ENCODE measurements at places on chromosomes 3 and 15. TPM values are rescaled to one million over a fixed set of nuclear protein-coding genes. Genes with fewer than 3 reads are reported as not detected.

- DNase-seq: no peak
Measured at GRCh38 chr15:45443645-45444044, 65.3 kb upstream of the GATM start.

GRCh38 chr15:56978898-56979662, 60.6 kb downstream of the TCF12 start:
- DNase-seq: no peak

- no peak for DNase-seq
Measured at GRCh38 chr3:42660898-42661297, 7.4 kb downstream of the ZBTB47 start.

SLC22A13 gene
- total RNA-seq: 0.97 TPM

- DNase-seq: no peak
Measured at GRCh38 chr3:47019201-47019600, 39.7 kb downstream of the NBEAL2 start.

- DNase-seq: no peak
Measured at GRCh38 chr3:107855710-107856109, 235.1 kb downstream of the CD47 start.

- no peak for DNase-seq
Measured at GRCh38 chr3:138950006-138950644, 3.1 kb downstream of the FOXL2NB start.

GRCh38 chr3:72535772-72536171, 312.5 kb downstream of the SHQ1 start:
- DNase-seq: no peak

PLS1 gene
- total RNA-seq: 2.0 TPM

PRSS50 gene
- total RNA-seq: not detected

- no peak for DNase-seq
Measured at GRCh38 chr3:86073799-86074198, 917.1 kb downstream of the VGLL3 start.

DNA sequence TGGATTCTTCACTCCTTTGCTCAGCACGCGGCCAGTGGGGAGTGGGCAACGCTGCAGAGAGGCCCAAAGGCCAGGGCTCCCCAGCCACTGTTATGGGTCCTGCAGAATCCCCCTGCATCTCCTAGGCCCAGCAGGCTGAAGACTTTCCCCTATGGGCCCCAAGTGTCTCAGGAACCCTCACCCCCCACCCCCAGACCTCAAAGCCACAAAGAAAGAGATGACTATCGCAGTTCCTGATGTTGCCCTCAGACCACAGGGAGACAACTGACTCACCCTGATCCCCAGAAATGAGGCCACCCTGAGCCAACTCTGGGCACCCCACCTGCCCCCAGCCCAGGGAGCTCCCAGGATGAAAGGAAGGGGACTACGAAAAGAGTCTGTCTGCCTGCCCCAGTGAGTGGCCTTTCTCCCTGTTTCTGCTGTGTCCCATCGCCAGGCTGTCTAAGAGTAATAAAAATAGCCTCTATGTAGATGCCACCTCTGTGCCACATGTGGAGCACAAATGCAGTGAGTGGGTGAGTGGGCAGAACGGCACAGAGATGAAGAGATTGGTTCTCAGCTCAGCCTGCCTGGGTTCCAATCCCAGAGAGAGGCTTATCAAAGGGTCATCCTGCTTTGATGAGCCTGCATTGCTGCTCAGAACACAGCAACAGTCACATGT, 283.0 kb downstream of the UACA start:
- peak; percentile 63 for DNase-seq

DNA sequence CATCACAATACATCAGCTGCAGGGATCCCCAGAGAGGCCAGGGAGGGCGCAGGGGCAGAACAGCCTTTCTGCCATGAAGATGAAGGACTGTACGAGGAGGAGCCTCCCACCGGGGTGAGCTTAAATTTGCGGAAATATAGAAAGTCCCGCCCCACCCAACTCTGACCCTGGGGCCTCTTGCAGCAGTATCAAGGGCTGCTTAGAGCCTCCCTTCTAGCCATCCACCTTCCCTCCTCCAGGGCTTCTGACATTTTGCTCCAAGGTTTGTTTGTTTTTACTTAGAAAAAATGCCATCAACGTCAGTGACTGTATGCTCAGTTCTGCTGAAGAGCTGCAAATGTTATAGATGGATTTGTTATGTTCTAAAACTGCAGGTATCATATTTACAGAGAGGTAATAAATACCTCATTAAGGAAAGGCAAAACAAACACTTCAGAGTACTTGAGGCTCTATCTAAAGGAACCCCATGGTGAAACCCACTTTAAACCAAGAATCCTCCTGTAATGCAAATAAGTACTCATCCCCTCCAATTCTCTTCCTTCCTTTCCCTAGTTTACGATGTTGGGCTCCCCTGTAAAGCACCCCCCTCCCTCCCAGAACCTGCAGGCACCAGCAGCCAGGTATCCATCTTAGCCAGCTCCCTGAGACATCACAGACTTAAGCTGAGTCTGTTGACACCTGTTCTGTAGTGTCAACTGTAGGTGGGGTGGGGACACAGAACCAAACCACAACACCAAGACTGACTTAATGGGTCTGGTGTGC, 30.5 kb downstream of the RFTN1 start:
- DNase-seq: no peak

RBP2 gene
- total RNA-seq: not detected

NOX5 gene
- total RNA-seq: not detected

DNA sequence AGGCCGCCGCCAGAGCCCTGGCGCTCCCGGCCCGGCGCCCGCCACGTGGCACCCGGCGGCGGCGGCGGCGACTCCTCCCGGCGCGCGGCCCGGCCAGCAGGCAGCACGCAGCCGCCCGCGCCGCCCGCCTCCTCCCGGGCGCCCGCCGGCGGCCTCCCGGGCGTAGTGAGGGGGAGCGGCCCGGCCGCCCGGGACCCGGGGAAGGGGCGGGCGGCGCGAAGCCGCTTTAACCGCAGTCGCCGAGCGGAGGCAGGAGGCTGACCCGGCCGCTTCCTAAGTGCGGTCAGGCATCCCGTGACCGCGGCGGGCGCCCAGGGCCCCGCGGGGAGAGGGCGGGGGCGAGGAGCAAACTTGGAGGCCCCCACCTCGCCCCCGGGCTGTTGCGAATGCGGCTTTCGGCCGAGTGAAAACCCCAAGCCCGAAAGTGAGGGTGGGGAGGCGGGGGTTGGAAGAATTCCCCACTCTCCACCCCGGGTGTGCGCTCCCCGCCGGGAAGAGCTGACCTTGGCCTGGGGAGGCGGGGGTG, 1.7 kb upstream of the HES1 start:
- peak; percentile 95 for DNase-seq

- no peak for DNase-seq
Measured at GRCh38 chr3:170352936-170353335, 4.6 kb upstream of the SKIL start.

DNA sequence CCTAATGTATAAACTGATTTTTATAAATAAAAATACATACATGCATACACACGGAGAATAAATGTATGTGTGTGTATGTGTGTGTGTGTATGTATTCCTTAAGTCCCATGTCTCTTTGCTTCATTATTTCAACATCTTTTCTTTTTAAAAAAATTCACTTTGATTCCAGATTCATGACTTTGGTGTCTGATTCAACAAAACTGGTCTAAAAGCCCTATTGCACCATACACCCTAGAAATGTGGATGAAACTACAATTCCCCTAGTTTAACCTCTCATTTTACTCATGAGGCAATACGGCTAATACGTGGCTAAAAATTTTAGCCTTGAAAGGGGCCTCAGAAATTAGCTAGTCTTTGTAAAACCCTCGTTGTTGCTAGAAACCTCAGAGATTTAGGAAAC, 228.1 kb downstream of the ADAMTS9 start:
- DNase-seq: no peak

TNFAIP8L3 gene
- total RNA-seq: 6.1 TPM

DNA sequence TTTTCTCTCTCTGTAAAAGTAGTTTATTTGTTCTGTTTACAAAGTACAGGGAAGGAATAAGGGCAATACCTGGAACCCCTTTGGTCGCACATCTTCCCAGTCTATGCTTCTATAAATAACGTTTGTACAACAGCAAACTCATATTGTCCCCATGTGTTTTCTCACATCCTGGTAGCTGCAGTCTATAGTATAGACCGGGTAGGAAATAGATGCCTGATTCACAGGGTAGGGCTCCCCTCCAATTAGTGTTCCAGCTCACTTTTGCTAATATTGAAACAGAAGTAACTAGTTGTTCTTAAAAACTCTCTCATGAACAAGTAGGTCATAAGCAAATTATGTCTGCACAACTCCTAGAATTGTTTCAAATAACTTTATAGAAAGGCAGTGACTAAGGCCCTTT, 17.7 kb downstream of the ATG7 start:
- DNase-seq: no peak

- no peak for DNase-seq
Measured at GRCh38 chr3:133776794-133777438, 28.7 kb upstream of the SRPRB start.

- DNase-seq: no peak
Measured at GRCh38 chr3:31567036-31567435, 34.3 kb downstream of the STT3B start.

COL7A1 gene
- 36.6 TPM for total RNA-seq

DNA sequence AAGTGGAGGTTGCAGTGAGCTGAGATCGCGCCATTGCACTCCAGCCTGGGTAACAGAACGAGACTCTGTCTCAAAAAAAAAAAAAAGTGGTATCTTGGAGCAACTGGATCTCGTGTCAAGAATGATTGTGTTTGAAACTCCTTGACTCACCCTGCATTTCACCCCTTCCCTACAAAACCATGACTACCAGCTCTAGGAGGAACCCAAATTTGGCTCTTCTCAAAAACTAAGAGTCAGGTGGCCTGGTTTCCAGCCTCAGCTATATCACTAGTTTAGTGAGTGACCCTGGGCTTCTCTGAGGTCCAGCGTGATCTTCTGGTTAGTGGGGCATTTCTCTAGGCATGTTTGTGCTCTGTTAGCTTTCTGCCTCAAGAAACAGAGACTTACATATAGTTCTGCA, 222.1 kb downstream of the FAM43A start:
- DNase-seq: no peak

LTF gene
- not detected for total RNA-seq

- DNase-seq: no peak
Measured at GRCh38 chr3:50238549-50239026, 2.6 kb downstream of the GNAI2 start.

PLAAT1 gene
- 0.80 TPM for total RNA-seq

DNA sequence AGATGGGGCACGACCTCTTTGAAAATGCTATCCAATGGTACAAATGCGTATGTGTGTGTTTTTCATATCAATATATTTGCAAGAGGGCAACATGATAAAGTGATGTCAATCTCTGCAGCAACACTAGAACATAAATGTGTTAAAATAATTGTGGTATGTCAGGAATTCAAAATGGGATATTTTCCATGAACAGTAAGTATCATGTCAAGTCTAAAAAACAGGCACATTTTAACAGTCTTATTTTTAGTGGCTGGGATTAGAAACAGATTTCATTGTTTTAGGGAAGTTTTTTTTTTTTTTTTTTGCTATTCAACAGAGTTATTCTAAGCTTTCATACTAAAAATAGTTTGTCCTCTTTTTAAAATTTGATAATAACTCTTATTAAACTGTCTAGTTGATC, 209.8 kb downstream of the GAP43 start:
- DNase-seq: no peak

DNA sequence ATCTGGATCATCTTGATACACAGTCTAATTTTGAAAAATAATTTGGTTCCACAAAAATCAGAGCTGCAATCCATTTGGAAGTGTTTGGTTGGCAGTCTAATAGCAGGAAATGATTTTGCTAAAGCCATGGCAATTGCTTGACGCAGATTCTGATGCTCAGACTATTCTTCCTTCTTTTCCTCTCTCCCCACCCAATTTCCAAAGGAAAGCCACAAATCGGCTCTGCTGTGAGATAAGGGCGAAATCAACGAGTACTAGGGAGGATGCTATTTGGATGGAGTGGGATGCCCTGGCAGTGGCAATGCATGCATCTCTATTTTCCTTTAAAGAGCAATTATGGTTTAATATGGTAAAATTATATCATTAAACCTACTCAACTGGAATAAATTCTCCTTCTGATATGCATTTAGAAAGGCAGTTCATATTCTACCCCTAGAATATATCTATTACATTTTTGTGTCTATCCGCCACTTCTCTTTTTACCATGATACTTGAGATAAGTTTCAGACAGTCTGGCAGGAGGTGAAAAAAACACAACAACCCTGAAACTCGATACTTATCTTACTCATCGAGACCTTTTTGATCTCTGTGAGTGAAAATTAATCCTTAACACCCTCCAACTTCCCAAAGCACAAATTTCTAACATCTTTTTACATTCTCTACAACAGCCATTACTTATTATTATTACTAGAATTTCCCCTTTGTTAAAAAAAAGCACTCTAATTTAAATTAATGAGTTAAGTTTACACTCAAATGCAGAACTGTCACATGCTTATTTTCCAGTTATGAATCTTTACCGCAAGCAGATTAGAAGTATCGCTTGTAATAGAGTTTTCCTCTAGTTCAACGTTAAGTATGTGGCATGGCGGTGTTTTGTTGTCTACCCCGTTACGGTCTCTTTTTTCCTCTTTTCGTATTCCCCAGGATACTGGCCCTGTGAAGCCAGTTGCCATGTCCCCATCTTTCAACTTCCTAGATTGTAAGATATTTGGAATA, 433.3 kb downstream of the FOXP1 start:
- no peak for DNase-seq

- no peak for DNase-seq
Measured at GRCh38 chr3:55269096-55269495, 218.0 kb downstream of the WNT5A start.

MB21D2 gene
- 8.2 TPM for total RNA-seq

SPINK8 gene
- total RNA-seq: not detected

GRCh38 chr3:106485802-106486201, 617.0 kb upstream of the CBLB start:
- no peak for DNase-seq
